Upper lobe of left lung (tissue), 6 donors: ENCODE measurements at places on chromosomes 5 and 9. TPM values are rescaled to one million over a fixed set of nuclear protein-coding genes. Genes with fewer than 3 reads are reported as not detected.

Gene FOXD4L5
- total RNA-seq: 0.15 TPM

- DNase-seq: no peak
Observed at GRCh38 chr5:53568401-53568800, 8.0 kb downstream of the NDUFS4 start.

Gene CDC14B
- total RNA-seq: 8.1 TPM

GRCh38 chr9:76686756-76687155 lies 77.5 kb upstream of the PCA3 start:
- DNase-seq: no peak

DNA sequence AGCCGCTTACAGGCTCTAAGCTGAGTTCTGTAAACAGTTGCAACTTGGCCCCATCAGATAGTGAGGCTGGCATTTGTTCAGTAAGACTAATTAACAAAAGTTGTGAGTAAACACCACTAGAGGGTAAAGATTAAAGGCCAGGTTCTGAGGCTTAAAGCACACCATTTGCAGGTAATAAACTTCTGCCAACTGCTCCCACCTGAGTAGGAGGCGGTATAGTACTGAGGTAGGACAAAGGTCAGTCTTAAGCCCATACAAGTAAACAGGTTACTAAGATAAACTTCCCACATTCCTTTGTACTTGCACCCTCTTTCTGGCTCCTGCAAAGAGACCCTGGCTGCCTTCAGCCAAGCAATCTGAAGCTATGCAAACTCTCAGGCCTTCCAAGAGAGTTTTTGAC lies 419.6 kb downstream of the DNAH5 start:
- no peak for DNase-seq

Gene BTNL8
- total RNA-seq: 9.8 TPM

DNA sequence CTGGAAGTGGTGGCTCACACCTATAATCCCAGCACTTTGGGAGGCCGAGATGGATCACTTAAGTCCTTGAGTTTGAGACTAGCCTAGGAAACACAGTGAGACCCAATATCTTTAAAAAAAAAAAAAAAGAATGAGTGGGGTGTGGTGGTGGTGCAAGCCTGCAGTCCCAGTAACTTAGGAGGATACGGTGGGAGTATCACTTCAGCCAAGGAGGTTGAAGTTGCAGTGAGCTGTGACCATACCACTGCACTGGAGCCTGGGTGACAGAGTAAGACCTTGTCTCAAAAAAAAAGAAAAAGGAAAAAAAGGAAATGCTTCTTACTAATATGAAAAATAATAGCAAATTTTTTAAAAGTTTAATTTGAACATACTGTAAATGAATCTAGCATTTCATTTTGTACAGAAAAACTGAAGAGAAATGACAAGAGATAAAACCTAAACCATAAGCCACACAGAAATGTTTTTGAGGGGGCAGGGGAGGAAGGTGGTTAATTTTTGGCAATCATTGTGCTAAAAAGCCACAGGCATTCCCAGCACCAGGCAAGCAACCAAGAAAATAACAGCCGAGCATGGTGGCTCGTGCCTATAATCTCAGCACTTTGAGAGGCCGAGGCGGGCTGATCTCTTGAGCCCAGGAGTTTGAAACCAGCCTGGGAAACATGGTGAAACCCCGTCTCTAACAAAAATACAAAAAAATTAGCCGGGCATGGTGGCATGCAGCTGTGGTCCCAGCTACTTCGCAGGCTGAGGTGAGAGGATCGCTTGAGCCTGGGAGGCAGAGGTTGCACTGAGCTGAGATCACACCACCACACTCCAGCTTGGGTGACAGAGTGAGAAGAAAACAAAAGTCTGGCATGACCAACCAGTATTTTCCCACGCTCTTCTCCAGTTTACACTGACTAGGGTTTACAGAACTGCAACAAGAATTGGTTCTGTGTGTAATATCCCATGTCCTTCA lies 114.5 kb upstream of the NR5A1 start:
- DNase-seq: no peak

DNA sequence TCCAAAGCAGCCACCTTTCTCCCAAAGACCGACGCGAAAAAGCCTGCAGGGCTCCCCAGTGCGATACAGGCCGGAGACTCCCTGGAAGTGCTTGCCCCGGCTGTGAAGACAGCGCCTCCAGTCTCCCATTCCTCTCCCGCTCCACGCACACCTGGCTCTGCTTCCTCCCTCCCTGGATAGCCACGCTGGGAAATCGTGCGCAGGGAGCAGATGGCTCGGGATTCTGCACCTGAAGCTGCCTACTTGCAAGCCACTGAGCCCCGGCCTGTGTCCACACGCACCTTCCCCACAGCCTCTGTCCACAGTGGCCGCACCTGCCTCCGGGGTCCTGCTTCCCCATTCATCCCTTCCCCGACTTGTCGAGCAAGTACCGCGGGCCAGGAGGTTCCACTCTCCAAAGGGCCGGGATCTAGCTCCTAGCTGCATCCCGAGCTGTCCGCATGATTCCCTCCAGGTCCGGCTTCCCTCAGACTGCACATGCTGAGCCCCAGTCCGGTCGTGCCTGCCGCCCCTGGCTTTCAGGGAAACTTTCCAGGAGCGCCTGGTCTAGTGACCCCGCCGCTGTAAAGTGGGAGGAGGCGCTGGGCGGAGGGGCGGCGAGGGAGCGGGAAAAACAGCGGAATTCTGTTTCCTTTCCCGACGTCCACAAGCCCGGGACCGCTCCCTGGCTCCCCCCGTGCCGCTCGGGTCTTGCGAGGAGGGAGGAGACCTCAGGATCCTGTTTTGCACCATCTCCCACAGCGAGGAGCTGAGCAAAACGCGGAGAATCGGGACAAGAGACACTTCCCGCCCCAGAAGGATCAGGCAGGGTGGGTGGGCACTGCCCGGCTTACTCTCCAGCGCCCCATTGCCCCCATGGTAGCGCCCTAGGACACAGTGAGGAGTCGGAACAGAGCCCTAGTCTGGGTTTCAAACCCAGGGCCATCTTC lies 2.0 kb downstream of the SEMA6A start:
- no peak for DNase-seq

DNA sequence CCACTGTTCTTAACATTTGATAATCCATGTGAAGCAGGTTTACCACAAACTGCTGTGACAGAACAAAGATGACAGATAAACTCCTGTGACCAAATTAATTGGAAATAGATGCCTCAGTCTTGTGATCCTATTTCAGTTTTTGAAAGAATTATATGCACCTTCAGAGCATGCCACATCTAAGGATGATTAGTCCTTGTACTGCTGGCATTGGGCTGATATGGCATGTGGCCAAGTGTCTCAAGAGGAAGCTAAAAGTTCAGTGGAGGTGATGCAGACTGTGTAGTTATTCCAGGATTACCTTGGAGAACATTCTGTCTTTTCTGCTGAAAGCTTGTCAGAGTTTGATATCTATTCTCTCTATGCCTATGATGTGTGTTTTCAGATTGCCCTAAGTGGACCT lies 314.4 kb upstream of the EFNA5 start:
- DNase-seq: no peak
